ENCODE measurements at places on chromosomes 6 and 20.
A peak's percentile ranks its signal among the peaks of the same experiment; 100 is the strongest.

DNA sequence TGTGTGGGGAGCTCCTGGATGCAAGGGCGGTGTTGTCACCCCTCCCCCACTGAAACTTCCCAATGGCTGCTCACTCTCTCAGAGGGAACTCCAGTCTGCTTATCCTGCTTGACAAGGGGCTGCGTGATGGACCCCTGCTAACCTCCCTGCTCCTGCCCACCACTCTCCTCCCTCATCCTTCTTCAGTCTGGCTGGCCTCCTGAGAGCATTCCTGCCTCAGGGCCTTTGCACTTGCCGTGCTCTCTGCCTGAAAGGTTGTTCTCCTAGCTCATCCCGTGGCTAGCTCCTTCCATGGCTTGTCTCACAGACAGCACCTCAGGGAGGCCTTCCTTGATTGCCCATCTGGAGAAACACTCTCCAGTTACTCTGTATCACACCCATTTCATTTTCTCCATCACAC is 73.9 kb upstream of the ZNFX1 start:
- DNase-seq: no peak

DNA sequence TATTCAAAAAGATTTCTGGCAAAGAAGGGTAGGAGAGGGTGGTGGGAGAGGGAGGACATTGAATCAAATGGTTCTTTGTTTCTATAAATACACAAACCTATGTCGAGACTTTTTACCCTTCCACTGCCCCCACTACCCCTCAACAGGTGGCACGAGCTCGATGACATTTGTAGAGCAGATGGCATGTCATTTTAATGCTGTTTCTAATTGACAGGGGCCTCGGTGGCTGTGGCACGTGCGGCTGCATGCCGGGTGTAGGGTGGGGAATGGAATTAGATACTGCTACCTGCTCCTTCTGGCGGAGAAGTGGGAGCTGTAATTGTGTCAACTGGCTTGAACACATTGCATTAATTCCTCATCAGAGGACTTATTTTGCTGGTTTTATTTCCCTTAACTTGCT is 29.1 kb upstream of the SASH1 start:
- no peak for DNase-seq

DNA sequence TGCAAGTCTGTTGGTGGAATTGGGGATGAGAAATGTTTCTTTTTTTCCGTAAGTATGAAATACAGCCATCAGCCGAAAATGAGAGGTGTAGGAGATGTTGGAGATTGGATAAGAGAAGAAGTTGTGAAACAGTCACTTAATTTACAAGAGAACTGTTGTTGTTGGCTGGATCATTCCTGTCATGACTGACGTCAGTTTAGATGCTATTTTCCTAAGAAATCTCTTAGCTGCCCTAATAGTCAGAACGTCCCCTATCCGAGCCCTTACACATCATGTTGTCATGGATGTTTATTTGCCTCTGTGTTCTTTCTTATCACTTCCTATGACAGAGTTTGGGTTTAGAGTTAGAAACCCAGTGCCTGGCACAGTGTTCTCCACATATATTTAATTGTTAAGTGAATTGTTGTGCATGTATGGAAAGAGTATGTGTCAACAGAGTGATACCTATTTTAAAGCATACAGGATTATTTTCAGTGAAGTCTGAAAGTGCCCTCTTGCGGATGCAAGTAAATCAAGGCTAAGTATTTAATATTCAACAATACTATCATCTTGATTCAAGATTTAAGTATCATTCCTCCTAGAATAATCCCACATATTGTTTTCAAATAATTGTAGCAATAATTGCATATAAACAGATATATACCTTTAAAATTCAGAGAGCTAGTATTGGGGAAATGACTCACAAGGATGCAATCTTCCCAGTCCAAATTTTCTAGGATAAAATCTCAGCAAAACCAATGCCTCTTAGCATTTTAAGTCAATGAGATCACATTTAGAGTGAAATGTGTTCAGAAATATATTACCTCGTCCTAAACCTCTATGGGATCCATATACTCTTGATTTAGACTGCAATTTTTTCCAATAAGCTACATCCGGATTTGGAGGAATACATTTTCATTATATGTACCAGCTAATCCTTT is 309.9 kb upstream of the NOX3 start:
- DNase-seq: no peak

- DNase-seq: no peak
Measured at GRCh38 chr6:92538926-92539325, 880.4 kb downstream of the EPHA7 start.

DNA sequence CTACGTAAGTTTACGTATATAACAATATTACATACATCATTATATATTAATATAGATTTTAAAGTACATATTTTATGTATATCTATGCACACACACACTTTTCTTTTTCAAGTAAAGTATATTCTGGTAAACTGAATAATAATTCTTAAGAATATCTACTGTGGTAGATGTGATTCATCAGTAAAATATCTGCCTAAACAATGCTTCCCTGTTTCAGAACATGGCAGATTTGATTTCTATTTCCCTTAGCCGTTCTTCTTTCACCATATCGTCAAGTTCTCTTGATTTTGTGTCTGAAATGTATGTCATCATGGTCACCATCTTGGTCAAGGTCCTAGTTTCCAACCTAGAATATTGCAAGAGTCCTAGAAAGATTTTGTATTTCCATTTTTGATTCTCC is 195.6 kb downstream of the HDGFL1 start:
- DNase-seq: no peak

DNA sequence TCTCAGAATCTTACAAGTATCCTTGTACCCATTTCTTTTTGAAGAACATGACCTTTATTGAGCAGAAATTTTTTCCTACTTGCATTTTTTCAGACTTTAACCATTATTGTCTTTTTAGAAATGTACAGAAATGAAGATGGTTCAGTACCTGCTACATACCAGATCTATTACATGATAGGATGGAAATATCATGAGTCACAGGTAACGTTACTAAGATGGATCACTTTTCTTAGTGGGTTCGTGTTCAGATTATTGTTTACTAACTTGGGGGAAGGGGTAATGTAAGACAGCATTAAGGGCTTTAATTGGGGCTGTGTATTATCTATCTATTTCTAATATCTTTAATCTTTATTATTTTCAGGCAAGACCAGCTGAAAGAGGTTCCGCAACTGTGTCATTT is 31.9 kb downstream of the NDUFAF5 start:
- no peak for DNase-seq

- DNase-seq: no peak
Measured at GRCh38 chr6:124868481-124868880, 93.8 kb upstream of the RNF217 start.

GRCh38 chr20:1536893-1537730 is 20.4 kb downstream of the SIRPD start:
- DNase-seq: no peak

- DNase-seq: no peak
Measured at GRCh38 chr6:119284861-119285521, 64.6 kb downstream of the MAN1A1 start.

DNA sequence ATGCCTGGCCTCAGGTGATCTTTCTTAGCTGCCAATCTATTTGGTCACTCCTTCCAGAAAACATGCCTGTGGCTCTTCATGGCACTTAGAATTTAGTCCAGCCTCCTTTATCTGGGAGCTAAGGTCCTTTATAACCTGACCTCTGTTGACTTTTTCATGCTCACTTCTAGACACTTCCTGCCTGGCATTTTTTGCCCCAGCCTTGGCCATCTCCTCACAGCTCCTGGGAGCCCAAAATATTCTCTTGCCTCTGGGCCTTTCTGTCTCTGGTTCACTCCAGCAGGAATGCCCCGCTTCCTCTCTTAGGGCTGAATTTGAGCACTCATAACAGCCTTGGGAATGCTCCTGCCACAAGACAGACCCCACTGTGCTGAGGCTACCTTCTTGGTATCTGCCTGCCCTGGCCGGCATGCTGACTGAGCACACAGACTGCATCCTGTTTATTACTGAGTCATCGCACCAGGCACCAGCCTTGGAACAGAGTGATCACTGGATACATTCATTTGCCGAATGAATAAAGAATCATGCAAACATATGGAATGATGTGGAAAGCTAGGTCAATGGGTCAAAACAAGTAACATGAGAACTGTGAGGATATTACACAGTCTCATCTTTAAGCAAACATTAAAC is 5.8 kb upstream of the EEF1E1 start:
- DNase-seq: no peak

- no peak for DNase-seq
Measured at GRCh38 chr6:69044534-69044933, 409.5 kb downstream of the ADGRB3 start.

DNA sequence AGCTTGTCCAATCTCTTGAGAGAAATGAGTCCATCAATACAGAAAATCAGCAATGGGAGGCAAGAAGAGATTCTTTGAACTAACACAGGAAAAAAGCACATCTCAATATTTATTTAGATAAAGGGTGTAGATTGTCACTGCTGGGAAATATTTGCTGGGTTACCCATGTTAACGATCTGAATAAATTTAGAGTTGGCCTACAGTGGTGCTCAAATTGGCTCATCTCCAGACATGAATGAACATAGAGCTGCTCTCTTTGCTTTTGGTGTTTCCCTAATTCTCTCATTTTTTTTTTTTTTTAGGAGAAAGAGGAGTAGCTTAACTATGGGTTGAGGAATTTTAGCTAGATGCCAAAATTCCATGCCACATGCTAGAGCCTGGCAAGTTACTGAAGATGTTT is 471.2 kb downstream of the PKHD1 start:
- DNase-seq: no peak

GRCh38 chr20:19926591-19926990 is 90.6 kb upstream of the NAA20 start:
- DNase-seq: no peak

DNA sequence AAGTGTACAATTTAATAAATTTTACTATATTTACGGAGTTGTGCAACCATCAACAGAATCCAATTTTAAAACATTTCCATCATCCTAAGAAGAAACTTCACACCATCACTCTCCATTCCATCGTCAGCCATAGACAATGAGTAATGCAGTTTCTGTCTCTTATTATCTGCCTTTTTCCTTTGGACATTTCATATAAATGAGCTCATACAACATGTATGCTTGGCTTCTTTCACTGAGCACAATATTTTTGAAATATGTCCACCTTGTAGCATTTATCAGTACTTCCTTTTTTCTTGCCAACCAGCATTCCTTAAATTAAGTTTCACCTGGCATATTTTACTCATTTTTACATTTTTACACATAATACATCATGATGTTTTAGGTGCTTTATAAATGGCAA is 22.7 kb upstream of the HIVEP1 start:
- DNase-seq: no peak

DNA sequence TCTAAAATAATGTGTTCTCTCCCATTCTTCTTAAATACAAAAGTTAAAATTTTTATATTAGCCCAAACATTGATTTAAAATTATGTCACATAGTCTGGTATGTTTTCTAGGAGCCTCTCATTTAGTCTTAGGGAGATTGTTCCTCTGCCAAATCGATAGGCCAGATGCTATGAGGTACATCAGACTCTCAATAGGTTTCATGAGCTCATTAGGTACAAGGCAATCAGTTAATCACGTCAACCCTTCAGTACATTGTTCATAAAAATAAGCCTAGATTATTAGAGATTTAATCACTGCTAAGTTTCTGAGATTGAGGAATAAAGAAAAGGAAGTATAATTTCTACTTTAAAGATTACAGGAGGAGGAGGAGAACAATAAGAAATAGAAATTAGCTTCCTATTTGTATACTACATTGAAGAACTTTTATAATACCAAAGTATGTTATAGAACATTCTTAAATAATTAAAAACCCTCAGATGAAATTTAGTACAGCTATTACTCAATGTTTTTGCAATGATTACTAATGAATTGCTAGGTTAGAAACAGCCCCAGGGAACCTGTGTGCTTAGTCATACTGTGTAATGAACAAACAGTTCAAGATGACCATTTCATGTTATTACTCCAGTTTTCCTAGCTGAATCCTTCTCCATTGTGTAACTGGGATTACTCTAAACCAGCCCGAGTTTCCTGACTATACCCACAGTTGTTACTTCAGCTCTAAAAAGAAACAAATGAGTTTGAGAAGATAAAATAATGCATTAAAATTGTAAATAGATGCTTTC is 117.0 kb downstream of the BMP5 start:
- no peak for DNase-seq

DNA sequence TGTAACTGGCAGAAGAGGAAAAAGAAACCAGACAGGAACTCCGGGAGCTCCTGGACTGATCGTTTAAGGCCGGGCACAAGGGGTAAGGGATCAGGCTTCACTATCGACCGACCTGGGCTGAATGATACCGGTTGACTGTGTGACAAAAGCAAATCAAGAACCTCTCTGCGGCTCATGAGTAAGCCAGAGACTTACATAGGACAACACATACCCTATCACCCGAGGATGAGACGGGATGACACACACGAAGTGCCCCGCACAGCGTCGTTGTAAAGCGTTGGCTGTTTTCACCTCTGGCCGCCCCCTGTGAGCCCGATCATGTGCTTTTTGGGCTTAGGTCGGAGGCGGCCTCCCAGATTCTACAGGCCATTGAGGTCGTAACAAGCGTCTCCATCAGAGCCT is 695 bp upstream of the TGIF2 start:
- DNase-seq: peak; percentile 27

- DNase-seq: no peak
Measured at GRCh38 chr6:68544450-68544849, 90.6 kb upstream of the ADGRB3 start.

- DNase-seq: no peak
Measured at GRCh38 chr6:53290537-53291510, 57.9 kb downstream of the ELOVL5 start.

- no peak for DNase-seq
Measured at GRCh38 chr6:8738951-8739350, 303.6 kb upstream of the SLC35B3 start.

DNA sequence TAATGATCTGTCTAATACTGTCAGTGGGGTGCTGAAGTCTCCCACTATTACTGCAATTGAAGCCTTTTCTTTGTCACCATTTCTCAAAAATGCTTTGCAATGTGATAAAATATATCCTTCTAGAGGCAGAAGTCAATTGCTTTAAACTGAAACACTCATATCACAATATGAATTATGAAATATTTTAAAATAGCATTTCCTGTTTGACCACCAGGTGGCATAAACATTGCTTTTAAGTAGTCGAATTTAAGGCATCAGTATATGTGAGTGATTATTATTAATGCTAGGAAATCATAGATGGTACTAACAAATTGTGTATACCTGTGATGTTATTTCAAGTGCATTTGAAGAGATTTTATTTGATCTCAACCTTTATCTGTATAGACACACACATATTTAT is 87.5 kb downstream of the MEI4 start:
- DNase-seq: no peak

GRCh38 chr20:55166063-55166462 is 690.7 kb downstream of the DOK5 start:
- DNase-seq: no peak

DNA sequence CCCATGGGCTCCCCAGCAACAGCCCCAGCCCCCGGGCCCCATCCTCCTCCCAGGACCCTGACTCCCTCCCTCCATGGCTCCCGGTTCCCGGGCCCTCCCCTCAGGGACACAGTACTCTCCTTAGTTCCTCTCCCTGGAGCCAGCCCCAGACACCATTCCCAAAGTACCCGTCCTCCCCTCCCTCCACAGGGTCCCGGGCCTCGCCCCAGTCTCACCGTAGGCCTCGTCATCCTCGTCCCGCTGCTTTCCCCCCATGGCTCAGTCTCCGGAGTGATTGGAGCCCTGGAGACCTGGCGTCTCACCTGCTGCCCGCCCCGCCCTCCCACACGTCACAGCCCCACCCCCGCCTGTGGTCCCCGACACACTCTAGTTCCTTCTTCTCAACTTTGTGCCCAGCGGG is at the start of gene SLC44A4:
TSS of gene SLC44A4 (minus strand) at position 272 of the 400 bp plus-strand sequence. CDS start at position 255, 17 bp downstream.
- no peak for DNase-seq

- DNase-seq: no peak
Measured at GRCh38 chr6:120960761-120961160, 373.5 kb downstream of the TBC1D32 start.

GRCh38 chr20:44173116-44173515 is 13.9 kb downstream of the JPH2 start:
- no peak for DNase-seq

- no peak for DNase-seq
Measured at GRCh38 chr6:14673201-14673600, 555.6 kb downstream of the CD83 start.

Measured in activated gamma-delta T cell (primary cell).